ENCODE measurements at places on chromosomes 12 and 14.

DNA sequence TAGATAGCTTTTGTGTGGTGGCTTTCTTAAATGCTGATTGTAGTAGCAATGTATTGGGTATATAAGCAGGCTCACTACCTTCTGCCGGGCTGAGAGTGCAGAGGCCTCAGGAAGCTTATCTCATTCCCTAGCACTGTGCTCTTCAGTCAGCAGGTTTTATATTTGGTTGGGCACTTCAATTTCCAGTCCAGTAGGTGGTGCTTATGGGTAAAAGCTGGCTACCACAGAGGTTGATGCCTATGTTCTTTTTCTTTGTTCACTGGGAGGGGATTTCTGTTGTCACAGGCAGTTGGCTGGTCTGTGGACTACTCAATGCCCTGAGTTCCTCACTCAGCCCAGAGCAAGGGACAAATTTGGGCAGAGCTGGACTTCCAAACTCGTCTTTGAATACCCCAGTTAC lies 43.0 kb upstream of the GLIPR1 start:
- DNase-seq = no peak

DNA sequence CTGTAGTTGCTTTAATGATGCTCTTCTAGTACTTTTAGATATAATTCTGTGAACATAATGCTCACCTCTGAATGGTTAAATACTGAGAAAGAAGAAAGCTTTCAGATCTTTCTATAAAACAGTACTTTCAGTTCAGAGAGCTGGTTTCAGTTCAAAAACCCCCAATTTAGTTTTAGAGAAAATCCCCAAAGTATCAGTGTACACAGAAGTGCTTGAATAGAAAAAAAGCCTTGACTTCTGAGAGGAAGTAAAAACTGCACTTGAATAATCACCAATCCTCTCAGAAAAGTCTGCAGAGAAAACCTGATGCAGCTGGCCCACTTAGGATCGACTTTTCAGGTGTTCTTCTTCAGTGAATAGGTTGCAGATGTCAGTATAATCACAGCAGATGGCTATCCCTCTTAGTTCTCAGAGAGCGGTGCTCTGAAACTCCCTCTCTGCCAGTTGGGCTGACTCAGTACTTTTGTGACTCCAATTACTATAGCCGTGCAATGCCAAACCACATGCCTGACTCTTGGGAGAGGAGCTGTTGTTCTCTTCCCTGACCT lies 616.3 kb downstream of the LRFN5 start:
- DNase-seq = no peak

GRCh38 chr12:114400925-114401324 lies 5.0 kb downstream of the TBX5 start:
- DNase-seq = peak; percentile 87

DNA sequence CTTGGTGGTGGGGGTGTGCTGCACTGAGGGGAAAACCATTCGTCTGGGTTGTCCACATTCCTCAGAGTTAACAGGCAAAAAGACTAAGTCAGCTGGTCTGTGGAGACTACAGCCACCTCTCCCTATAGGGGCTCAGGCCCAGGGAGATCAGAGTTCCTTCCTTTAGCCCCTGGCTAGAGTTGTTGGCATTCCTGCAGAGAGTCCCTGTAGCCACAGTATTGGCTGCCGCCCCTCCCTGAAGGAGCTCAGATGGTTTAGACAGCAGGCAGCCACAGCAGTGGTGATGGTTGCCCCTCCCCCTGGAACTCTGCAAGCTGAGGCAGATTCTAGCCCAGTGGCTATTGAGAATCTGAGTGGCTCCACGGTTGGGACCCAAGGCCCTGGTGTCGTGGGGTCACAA lies 1072.5 kb upstream of the ATXN7L3B start:
- DNase-seq = no peak

- DNase-seq = no peak
Observed at GRCh38 chr12:81987371-81987770, 228.2 kb upstream of the PPFIA2 start.

DNA sequence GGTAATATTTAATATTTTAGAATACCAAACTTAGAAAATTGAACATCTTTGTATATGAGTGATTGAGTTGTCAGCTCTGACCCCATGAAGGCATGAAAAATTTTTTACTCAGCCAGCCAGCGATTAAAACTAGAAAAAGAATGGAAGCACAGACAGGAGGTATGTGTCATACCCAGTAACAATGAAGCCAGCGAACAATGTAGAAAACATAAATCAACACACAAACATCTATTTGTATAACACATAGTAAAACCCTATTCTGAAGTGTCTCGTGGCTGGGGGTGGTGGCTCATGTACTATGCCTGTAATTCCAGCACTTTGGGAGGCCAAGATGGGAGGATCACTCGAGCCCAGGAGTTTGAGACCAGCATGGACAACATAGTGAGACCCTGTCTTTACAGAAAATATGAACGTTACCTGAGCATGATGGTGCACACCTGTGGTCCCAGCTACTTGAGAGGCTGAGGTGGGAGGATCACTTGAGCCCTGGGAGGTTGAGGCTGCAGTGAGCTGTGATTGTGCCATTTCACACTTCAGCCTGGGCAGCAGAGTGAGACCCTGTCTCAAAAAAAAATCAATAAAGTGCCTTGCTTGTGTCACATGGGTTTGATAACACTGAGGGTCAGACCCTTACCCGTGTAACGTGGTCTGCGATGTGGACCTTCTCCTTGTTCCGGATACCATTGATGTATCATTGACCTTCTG lies 5.9 kb downstream of the TCTN2 start:
- no peak for DNase-seq

- DNase-seq = no peak
Observed at GRCh38 chr12:122681814-122682213, 21.3 kb downstream of the HCAR2 start.

Measured in suprapubic skin (tissue), 4 donors.